Chondrocyte (in vitro differentiated cells): ENCODE measurements at places on chromosomes 1 and 21. TPM values are rescaled to one million over a fixed set of nuclear protein-coding genes. Genes with fewer than 3 reads are reported as not detected.

DNA sequence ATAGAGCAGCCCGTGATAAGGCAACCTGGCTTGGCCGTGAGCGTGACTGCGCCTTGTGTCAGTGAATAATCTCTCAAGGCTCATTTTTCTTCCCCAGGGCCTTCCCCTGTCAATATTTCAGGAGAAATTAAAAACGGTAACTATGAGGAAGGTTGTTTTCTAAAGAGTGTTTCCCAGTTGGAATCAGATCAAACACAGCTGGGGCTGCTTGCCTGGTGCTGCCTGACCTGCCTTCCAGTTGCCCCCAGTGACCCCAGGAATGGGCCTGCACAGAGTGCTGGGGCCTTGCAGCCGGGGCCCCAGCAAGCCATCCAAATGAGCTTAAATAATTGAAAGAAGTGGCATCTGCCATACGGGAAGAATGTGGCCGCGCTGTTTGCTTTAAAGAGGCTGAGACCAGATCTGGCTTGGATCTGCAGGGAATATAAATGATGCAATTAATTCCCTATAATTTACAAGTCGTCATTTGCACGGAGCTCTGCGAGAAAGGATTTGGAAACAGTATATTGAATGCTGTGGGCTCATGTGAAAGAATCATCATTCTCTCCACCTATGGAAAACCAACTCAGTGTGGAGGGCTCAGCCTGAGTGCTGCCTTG, 203.9 kb downstream of the C1orf94 start:
- no peaks in the 10 kb centered on the region for H3K36me3 ChIP-seq
- no peaks in the 10 kb centered on the region for H3K27me3 ChIP-seq
- no peaks in the 10 kb centered on the region for H3K4me1 ChIP-seq
- no peak for DNase-seq
- no peak overlapping the region for H3K27ac ChIP-seq

GRCh38 chr1:87103074-87103473, 188.6 kb downstream of the HS2ST1 start:
- H3K4me3 ChIP-seq, result no peak overlapping the region
- DNase-seq, result no peak
- H3K27ac ChIP-seq, result no peak overlapping the region

DNA sequence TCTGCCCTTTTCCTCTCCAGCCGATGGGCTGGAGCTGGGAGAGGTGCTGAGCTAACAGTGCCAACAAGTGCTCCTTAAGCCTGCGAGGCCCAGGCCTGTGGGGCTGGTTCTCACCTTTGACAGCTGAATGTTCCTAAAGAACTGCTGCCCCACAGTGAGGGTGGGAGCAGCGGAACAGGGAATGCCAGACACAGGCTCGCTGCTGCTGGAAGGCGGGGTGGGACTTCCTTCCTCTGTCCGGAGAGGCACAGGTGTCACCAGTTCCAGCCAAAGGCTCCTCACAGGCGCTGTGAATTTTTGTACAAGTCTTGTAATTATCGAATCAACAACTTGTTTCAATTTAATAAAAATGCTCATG, 47.1 kb downstream of the COQ8A start:
- peaks cover 19% of the 10 kb centered on the region for H3K36me3 ChIP-seq
- no peaks in the 10 kb centered on the region for H3K27me3 ChIP-seq
- peak overlapping the region; percentile 37 for H3K27ac ChIP-seq
- no peaks in the 10 kb centered on the region for H3K4me1 ChIP-seq
- no peak for DNase-seq
- no peak overlapping the region for H3K4me3 ChIP-seq

AMY2A gene
- not detected in 3 replicates for total RNA-seq

- H3K27ac ChIP-seq, result no peak overlapping the region
- H3K4me1 ChIP-seq, result peaks cover 9% of the 10 kb centered on the region
- no peak for DNase-seq
- no peak overlapping the region for H3K4me3 ChIP-seq
- H3K36me3 ChIP-seq, result no peaks in the 10 kb centered on the region
- H3K27me3 ChIP-seq, result no peaks in the 10 kb centered on the region
These were observed 4.6 kb upstream of the NAXE start for GRCh38 chr1:156586892-156587477.

- H3K4me1 ChIP-seq, result peaks cover 9% of the 10 kb centered on the region
- no peak overlapping the region for H3K27ac ChIP-seq
- no peak for DNase-seq
- peaks cover 2% of the 10 kb centered on the region for H3K36me3 ChIP-seq
These were observed 81.8 kb downstream of the PEX14 start for GRCh38 chr1:10556430-10557005.

DNA sequence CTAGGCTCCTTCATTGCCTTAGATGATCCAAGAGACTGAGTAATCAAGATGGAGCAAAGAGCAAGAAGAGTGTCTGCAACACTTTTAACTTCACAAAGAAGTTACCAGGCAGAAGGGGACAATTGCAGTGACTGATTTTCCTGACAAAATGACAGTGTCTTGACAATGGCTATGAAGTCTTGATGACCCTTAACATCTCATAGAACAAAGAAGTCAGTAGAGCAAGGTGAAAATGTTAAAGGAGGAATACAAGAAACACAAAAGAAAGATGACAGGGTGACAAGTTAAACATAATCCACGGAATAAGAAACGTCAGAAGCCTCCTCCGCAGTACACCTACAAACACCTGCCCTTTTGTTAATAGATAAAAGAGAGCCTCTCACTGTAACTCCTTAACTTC, 15.1 kb upstream of the VCAM1 start:
- H3K4me1 ChIP-seq, result peaks cover 74% of the 10 kb centered on the region
- H3K27me3 ChIP-seq, result no peaks in the 10 kb centered on the region
- peak overlapping the region; percentile 84 for H3K27ac ChIP-seq
- no peak for DNase-seq
- no peak overlapping the region for H3K4me3 ChIP-seq

CD160 gene
- total RNA-seq, result not detected in 3 replicates

- H3K36me3 ChIP-seq, result no peaks in the 10 kb centered on the region
- no peak overlapping the region for H3K27ac ChIP-seq
- no peak for DNase-seq
- H3K4me1 ChIP-seq, result no peaks in the 10 kb centered on the region
These were observed 92.3 kb downstream of the PDE9A start for GRCh38 chr21:42745511-42746239.

PDZK1 gene
- total RNA-seq, result 0.38 to 1.1 TPM (median 0.50 TPM) in 3 replicates

CD1B gene
- not detected in 3 replicates for total RNA-seq

FNDC10 gene
- total RNA-seq, result 23.3 to 32.6 TPM (median 24.8 TPM) in 3 replicates

GRCh38 chr1:30541721-30542485, 181.5 kb downstream of the MATN1 start:
- H3K4me1 ChIP-seq, result no peaks in the 10 kb centered on the region
- H3K36me3 ChIP-seq, result no peaks in the 10 kb centered on the region
- H3K27ac ChIP-seq, result no peak overlapping the region
- peaks cover 5% of the 10 kb centered on the region for H3K27me3 ChIP-seq
- no peak overlapping the region for H3K4me3 ChIP-seq

- H3K4me1 ChIP-seq, result peaks cover 10% of the 10 kb centered on the region
- H3K4me3 ChIP-seq, result peak within 1 kb of the TSS; percentile 72
- no peaks in the 10 kb centered on the region for H3K27me3 ChIP-seq
- DNase-seq, result no peak
- H3K36me3 ChIP-seq, result no peaks in the 10 kb centered on the region
These were observed at the start of gene AK5 for GRCh38 chr1:77281491-77282186. Gene AK5, plus strand, starts transcription at chr1:77282019. Its CDS starts 295 bp downstream, at chr1:77282314.

C1orf94 gene
- not detected in 3 replicates for total RNA-seq

DNA sequence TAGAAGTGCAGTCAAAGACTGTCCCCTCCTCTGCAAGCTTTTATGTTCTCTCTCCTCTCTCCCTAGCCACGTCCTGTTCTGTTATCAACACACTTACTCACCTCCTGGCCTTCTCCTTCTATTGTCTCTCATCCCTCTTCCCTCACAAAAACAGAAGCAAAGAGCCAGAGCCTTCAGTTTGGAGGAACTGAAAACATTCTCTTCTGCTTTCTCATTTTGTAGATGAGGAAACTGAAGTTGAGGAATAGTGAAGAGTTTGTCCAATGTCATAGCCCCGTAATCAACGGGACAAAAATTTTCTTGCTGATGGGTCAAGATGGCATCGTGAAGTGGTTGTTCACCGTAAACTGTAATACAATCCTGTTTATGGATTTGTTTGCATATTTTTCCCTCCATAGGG, 1.9 kb downstream of the NLRP3 start:
- H3K4me3 ChIP-seq, result no peak overlapping the region
- no peak overlapping the region for H3K27ac ChIP-seq
- H3K4me1 ChIP-seq, result no peaks in the 10 kb centered on the region
- H3K36me3 ChIP-seq, result no peaks in the 10 kb centered on the region

GRCh38 chr1:109192433-109192832, 21.3 kb upstream of the SARS1 start:
- no peaks in the 10 kb centered on the region for H3K36me3 ChIP-seq
- no peaks in the 10 kb centered on the region for H3K27me3 ChIP-seq
- no peak for DNase-seq

CCDC181 gene
- 0.80 to 1.2 TPM (median 0.90 TPM) in 3 replicates for total RNA-seq

GRCh38 chr1:46199233-46199749, 1.1 kb upstream of the POMGNT1 start:
- H3K27ac ChIP-seq, result no peak overlapping the region
- H3K36me3 ChIP-seq, result peaks cover 8% of the 10 kb centered on the region
- H3K4me3 ChIP-seq, result peak overlapping the region; percentile 77
- no peaks in the 10 kb centered on the region for H3K27me3 ChIP-seq

- peaks cover 3% of the 10 kb centered on the region for H3K27me3 ChIP-seq
- H3K4me3 ChIP-seq, result no peak overlapping the region
- H3K36me3 ChIP-seq, result no peaks in the 10 kb centered on the region
- no peak overlapping the region for H3K27ac ChIP-seq
- peak; percentile 32 for DNase-seq
These were observed 881 bp upstream of the ACTRT2 start for GRCh38 chr1:3020263-3020909.

DNA sequence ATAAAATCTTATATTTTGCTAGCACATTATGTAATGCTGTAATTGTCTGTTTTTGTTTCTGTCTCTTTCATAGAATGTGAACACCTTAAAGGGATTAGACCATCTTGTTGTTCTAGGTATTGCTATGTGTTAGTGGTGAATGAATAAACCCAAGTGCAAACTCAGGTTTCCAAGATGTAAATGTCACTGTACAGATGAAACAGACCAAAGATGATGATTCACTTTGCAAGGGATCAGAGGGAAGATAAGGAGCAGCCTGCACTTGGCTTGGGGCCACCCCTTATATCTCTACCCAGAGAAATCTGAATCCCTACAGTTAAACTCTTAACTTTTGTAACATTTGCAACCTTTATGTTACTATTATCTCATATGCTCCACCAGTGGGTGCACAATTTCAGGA, 25.4 kb downstream of the UROD start:
- no peak overlapping the region for H3K4me3 ChIP-seq
- H3K4me1 ChIP-seq, result no peaks in the 10 kb centered on the region
- no peaks in the 10 kb centered on the region for H3K27me3 ChIP-seq
- H3K36me3 ChIP-seq, result peaks cover 1% of the 10 kb centered on the region
- DNase-seq, result no peak
- H3K27ac ChIP-seq, result no peak overlapping the region

KCNK2 gene
- total RNA-seq, result not detected in 3 replicates

- H3K4me3 ChIP-seq, result no peak overlapping the region
- no peaks in the 10 kb centered on the region for H3K27me3 ChIP-seq
- no peaks in the 10 kb centered on the region for H3K36me3 ChIP-seq
- DNase-seq, result no peak
These were observed 64.8 kb downstream of the NAV1 start for GRCh38 chr1:201603613-201604232.

SPRR2A gene
- total RNA-seq, result not detected in 3 replicates

DNA sequence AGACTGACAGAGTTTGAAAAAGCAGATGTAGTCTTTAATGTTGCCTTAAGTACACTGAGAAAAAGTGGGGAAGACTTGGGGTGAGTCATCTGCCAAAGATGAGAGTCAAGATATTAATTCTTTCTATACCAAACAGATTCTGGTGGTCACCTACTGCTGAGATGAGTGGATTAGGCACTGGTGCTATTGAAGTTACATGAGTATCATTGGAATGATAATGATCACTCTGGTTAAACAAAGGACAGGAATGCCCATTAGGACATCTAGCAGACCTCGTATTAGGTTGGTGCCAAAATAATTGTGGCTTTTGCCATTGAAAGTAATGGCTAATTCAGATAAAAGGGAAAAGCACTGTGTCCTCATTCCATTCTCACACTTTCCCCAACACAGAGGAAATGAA, 1588.9 kb downstream of the KCNT2 start:
- H3K4me1 ChIP-seq, result no peaks in the 10 kb centered on the region
- DNase-seq, result no peak
- H3K27me3 ChIP-seq, result no peaks in the 10 kb centered on the region
- no peaks in the 10 kb centered on the region for H3K36me3 ChIP-seq
- no peak overlapping the region for H3K4me3 ChIP-seq
- H3K27ac ChIP-seq, result no peak overlapping the region

GRCh38 chr1:148362626-148363438, 120.3 kb downstream of the PPIAL4G start:
- peaks cover 16% of the 10 kb centered on the region for H3K4me1 ChIP-seq
- peaks cover 3% of the 10 kb centered on the region for H3K27me3 ChIP-seq
- H3K36me3 ChIP-seq, result peaks cover 5% of the 10 kb centered on the region

GRCh38 chr1:240941701-240942370, 329.9 kb upstream of the GREM2 start:
- no peak for DNase-seq
- no peak overlapping the region for H3K27ac ChIP-seq
- H3K27me3 ChIP-seq, result no peaks in the 10 kb centered on the region
- H3K4me1 ChIP-seq, result peaks cover 13% of the 10 kb centered on the region

PRRX1 gene
- 158 to 224 TPM (median 168 TPM) in 3 replicates for total RNA-seq

WNT4 gene
- 0.05 to 0.46 TPM (median 0.08 TPM) in 3 replicates for total RNA-seq

DNA sequence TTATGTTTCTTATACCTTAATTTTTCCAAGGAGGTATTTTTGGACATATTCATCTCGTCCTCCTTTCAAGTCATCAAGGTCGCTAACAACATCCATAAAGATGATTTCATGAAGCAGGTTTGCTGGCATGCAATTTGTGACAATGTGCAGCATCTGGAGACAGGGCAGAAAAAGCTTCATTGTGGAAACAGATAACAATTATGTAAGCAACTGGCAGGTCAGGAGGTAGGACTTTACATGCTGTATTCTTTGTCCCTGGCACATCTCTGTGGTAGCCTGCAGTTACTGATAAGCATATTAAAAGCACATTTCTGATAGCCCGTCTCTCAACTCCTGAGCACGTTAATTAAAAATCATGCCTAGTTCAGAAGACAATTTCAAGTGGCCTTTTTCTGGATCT, 156.8 kb downstream of the LEPR start:
- no peak overlapping the region for H3K27ac ChIP-seq
- no peaks in the 10 kb centered on the region for H3K4me1 ChIP-seq
- peaks cover 1% of the 10 kb centered on the region for H3K36me3 ChIP-seq
- H3K27me3 ChIP-seq, result no peaks in the 10 kb centered on the region
- no peak overlapping the region for H3K4me3 ChIP-seq

AMPD1 gene
- total RNA-seq, result not detected in 3 replicates

ATAD3C gene
- total RNA-seq, result 0.75 to 1.4 TPM (median 1.3 TPM) in 3 replicates

- no peaks in the 10 kb centered on the region for H3K36me3 ChIP-seq
- H3K27me3 ChIP-seq, result peaks cover 45% of the 10 kb centered on the region
- H3K27ac ChIP-seq, result no peak overlapping the region
- no peak overlapping the region for H3K4me3 ChIP-seq
- no peaks in the 10 kb centered on the region for H3K4me1 ChIP-seq
These were observed 1.8 kb upstream of the PGLYRP4 start for GRCh38 chr1:153350321-153350957.

GRCh38 chr1:234619794-234620247, 9.8 kb upstream of the IRF2BP2 start:
- DNase-seq, result no peak
- H3K4me3 ChIP-seq, result no peak overlapping the region
- H3K27me3 ChIP-seq, result no peaks in the 10 kb centered on the region
- no peaks in the 10 kb centered on the region for H3K36me3 ChIP-seq
- peak overlapping the region; percentile 94 for H3K27ac ChIP-seq
